HT-29 (cell line): ENCODE measurements at places on chromosomes 16 and 17.

DNA sequence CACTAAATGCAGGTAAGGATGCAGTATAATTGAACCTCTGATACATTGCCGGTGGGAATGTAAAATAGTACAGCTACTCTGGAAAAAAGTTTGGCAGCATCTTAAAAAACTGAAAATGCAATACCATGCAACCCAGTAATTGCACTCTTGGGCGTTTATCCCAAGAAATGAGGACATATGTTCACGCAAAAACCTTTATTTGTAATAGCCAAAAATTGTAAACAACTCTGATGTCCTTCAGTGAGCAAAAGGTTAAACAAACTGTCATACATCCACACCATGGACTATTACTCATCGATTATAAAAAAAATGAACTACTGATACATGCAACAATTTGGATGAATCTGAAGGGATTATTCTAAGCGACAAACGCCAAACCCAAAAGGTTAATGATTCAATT lies 16.9 kb downstream of the SYNRG start:
- DNase-seq: no peak

DNA sequence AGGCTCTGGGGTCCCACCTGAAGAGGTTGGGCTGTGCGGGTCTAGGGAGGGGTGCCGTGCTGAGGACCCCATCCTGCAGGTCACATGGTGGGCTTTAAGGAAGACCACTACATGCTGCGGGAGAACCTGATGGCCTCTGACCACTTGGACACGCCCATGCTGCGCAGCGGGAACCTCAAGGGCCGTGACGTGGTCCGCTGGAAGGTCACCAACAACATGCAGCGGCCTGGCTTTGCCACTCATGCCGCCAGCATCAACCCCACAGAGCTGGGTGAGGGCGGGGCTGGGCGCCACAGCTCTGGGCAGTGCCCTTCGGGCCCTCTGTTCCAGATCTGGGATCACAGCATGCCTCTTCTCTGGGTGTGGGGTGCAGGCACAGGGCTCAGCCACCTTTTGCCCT lies 18.5 kb downstream of the ITGB4 start:
- no peak for DNase-seq

DNA sequence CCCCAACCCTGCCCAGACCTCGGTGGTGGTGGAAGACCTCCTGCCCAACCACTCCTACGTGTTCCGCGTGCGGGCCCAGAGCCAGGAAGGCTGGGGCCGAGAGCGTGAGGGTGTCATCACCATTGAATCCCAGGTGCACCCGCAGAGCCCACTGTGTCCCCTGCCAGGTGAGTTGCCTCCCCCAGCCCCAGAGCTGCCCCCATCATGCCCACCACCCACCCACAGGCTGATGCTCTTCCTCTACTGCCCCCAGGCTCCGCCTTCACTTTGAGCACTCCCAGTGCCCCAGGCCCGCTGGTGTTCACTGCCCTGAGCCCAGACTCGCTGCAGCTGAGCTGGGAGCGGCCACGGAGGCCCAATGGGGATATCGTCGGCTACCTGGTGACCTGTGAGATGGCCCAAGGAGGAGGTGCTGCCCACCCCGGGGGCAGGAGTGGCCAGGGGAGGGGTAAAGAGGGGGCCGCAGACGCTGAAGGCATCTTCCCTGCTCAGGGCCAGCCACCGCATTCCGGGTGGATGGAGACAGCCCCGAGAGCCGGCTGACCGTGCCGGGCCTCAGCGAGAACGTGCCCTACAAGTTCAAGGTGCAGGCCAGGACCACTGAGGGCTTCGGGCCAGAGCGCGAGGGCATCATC lies 8.4 kb downstream of the GALK1 start:
- DNase-seq: no peak

GRCh38 chr17:50589095-50589705 lies 28.7 kb downstream of the CACNA1G start:
- no peak for DNase-seq

- no peak for DNase-seq
These were observed 9.0 kb downstream of the SMYD4 start for GRCh38 chr17:1820528-1821252.

GRCh38 chr16:51450909-51451308 lies 299.8 kb upstream of the SALL1 start:
- no peak for DNase-seq

DNA sequence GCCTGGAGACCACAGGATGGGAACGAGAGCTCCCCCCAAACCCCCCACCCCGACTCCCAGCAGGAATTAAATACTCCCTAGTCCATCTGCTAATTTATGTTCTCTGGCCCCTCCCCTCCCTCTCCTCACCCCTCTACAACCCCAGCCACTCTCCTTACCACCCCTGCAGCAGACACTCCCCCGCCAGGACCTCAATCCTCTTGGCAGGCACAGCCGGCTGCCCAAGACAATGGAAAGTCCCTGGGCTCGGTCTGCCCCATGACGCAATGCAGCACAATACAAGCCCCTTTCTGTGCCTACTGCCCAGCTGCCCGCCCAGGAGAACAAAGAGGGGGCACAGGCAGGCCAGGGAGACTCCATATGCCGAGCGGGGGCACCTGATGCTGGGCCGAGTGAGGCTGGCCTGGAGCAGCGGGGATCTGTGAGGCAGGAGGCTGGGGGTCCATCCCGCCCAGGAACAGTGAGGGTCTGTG lies 30.3 kb upstream of the CDC42EP4 start:
- no peak for DNase-seq

- DNase-seq: no peak
These were observed 1.0 kb upstream of the TMEM235 start for GRCh38 chr17:78230252-78230962.

DNA sequence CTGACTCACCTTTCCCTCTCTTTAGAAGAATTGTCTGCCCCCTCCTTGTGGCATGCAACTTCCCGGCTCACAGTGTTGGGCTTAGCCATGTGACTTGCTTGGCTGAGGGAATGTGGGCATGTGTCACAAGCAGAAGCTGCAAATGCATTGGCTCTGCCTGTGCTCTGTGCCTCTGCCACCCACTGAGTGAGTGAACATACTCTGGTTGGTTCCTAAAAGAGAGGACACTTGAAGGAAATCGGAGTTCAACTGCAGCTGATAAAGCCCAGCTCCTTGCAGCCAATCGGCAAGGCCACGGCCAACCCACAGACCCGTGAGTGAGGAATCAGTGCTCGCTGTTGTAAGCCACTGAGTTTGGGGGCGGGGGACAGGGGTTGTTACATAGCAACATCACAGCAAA lies 10.9 kb upstream of the GINS2 start:
- DNase-seq: peak; percentile 38
